Activated T-helper 1 cell treated with Interleukin-2 at 50 U/mL for 16 hours (primary cell): ENCODE measurements at places on chromosomes 5 and 9.

GRCh38 chr5:138832218-138832617, 42.9 kb downstream of the LRRTM2 start:
- no peak for DNase-seq

DNA sequence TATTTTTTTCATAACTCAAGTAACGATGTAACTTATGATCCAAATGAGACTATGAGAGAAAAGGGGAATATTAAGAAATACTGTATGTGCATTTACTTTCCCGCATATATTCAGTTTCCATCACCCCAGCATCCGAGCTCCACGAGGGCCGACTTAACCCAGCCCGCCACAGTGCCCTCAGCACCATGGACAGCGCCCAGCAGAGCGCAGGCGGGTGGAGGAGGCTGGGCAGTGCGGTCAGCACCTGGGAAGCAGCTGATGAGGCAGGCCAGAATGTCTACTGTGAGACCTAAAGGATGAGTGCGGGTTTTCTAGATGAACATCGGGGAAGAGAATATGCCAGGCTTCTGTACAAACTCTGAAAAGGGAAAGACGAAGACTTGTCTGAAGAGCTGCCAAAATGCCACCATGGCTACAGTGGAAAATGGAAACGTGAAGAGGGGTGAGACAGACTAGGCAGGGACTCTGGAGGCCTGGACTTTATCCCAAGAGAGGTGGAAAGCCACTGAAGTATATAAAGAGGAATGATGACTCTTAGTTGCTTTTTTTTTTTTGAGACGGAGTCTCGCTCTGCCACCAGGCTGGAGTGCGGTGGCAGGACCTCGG, 34.5 kb upstream of the MED27 start:
- peak; percentile 6 for DNase-seq

DNA sequence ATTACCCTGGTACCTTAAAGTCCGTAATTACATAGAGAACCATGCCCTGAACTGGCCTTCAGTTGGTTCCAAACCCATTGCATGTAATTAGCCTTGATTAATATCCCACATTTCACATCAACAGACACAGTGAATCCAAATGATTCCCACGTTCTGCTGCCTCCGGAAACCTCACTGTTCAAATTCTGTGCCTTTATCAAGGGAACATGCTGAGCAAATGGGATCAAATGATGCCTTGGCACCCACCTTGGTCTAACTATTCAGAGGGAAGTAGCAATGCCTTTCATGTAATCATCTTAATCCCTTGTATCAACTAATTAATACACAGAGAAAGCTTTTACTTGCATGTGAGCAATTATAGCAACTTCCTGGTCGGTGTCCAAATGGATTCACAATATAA, 100.6 kb downstream of the EFNA5 start:
- DNase-seq, result no peak

DNA sequence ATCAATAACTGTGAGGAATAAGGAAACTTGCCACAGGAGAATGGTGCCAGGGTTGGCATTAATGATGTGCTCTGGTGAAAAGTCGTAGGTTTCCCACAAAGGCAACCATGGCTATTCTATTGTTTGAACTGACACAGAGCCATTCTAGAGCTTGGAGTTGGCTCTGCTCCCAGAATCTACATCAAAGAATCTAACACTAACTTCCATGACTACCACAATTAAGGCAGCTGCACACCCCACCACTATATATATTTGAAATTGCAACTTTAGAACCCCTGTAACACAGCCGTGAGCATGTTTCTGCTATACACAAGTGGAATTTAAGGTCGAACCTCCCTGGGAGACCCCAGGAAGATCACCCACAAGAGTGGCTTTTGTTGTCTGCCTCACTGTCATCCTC, 89.7 kb upstream of the CCDC152 start:
- DNase-seq, result no peak

- DNase-seq, result no peak
Observed at GRCh38 chr5:134227259-134227658, 1.4 kb upstream of the PPP2CA start.

- no peak for DNase-seq
Observed at GRCh38 chr5:116799401-116799800, 224.8 kb upstream of the SEMA6A start.

- no peak for DNase-seq
Observed at GRCh38 chr9:121658166-121658565, 6.7 kb downstream of the DAB2IP start.
